ENCODE measurements at places on chromosomes 7 and 10.

GRCh38 chr7:92994901-92995300 is 122.9 kb downstream of the SAMD9 start:
- no peak for DNase-seq

DNA sequence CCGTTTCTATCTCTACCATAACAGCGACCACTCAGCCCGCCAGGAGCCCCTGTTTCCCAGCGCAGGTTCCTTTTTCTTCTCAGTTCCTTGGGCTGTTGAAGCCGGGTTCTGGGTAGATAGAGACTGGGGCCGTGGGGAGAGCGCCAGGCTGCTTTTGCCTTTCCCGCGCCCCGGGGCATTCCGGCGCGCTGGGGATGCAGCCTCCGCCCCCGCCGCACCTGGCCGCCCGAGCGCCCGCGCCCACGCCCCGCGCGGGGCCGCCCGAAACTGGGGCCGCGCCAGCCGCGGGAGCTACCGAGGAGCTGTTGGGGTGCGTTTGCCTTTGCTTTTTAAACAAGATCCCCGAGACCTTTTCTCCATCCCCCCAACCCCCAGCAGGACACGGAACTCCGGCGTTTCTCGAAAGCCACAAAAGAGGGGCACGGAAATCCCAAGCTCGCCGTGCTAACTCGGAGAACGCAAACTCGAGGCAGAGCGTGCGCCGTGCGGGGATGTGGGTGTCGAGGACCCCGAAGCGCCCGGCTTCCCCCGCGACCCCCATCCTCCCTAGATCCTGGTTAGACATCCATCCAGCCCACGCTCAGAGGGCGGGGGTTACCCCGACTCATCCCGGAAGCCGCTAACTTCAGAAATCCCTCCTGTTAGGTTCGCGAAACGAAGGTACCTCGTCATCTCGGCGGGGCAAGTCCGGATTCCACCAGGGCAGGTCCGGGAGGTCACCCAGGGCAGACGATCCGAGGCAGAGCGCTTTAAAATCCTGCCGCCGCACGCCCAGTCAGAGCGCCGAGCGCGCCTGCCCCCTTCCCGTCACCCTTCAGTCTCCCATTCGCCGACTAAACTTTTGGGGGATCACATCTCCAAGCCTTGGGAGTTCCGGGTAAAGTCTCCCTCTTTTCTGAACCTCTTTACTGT is 1.0 kb downstream of the GRM8 start:
- peak; percentile 53 for DNase-seq

- DNase-seq: no peak
Observed at GRCh38 chr7:20858951-20859350, 72.3 kb upstream of the SP8 start.

GRCh38 chr10:101986624-101986971 is 69.4 kb downstream of the ARMH3 start:
- DNase-seq: no peak

DNA sequence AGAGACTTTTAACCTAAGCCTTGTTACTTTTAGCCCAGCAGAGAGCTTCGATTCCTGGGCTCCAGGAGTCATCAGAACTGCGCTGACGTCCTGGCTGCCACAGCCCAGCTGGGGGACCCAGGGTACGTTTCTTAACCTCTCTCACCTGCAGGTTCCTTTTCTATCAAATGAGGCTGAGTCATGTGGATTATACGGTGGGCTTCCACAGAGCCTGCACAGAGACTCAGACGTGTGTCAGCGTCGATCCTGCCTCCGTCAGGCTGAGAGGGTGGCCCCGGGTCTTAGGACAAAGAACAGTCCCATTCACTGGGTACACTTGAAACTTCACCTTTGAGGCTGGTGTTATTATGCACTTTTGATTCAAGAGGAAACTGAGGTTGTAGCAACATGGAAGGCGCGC is 100.7 kb upstream of the FGFR2 start:
- DNase-seq: no peak

- no peak for DNase-seq
Observed at GRCh38 chr7:77752016-77752415, 46.2 kb downstream of the TMEM60 start.

DNA sequence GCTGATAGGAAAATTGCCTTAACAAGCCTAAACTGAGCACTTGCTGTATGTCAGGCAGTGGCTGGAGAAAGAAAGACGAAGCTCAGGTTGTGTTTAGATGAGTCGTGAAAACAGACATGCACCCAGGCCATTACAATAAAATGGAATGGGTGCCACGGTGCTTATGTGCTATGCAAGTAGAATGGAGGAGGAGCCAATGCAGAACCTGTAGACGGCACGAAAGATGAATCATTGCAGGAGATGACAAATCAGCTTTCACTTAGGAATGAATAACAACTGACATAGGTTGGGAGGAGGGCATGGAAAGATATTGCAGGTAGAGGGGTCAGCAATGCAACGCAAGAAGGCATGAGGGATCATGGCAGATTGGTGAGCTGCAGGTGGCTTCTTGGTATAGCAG is 61.2 kb upstream of the ARHGAP21 start:
- no peak for DNase-seq

GRCh38 chr10:70465278-70465677 is 13.3 kb upstream of the PALD1 start:
- no peak for DNase-seq

DNA sequence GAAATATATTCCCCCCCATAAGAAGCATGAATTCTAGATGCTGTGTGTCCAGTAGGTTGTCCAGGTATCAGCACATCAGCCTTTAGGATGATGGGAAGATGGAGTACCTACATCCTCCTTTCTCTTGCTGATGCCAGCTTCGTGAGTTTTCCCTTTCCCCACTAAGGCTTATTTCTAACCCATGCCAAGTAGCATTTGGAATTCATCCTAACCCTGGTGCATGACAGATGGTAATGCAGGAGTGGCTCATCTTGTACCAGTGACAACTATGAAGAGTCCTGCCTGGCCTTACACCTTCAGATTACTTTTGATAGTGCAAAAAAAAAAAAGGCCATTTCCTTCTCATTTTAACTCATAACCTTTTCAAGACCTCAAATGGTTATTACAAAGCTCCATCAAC is 58.7 kb downstream of the ARHGAP21 start:
- DNase-seq: peak; percentile 55
